ENCODE measurements at places on chromosomes 3 and 15. TPM values are rescaled to one million over a fixed set of nuclear protein-coding genes. Genes with fewer than 3 reads are reported as not detected.

The FGF12 gene
- total RNA-seq: 0.25 TPM

The PRSS50 gene
- not detected for total RNA-seq

The TMEM42 gene
- total RNA-seq: 7.3 TPM

The DLL4 gene
- 18.5 TPM for total RNA-seq

The TP63 gene
- total RNA-seq: not detected

The MAGEL2 gene
- total RNA-seq: 0.10 TPM

GRCh38 chr3:62824965-62825592 is 50.1 kb downstream of the CADPS start:
- no peak for DNase-seq

- no peak for DNase-seq
Observed at GRCh38 chr3:84963137-84963536, 4.3 kb downstream of the CADM2 start.

GRCh38 chr15:25690673-25691543 is 172.2 kb downstream of the ATP10A start:
- no peak for DNase-seq

DNA sequence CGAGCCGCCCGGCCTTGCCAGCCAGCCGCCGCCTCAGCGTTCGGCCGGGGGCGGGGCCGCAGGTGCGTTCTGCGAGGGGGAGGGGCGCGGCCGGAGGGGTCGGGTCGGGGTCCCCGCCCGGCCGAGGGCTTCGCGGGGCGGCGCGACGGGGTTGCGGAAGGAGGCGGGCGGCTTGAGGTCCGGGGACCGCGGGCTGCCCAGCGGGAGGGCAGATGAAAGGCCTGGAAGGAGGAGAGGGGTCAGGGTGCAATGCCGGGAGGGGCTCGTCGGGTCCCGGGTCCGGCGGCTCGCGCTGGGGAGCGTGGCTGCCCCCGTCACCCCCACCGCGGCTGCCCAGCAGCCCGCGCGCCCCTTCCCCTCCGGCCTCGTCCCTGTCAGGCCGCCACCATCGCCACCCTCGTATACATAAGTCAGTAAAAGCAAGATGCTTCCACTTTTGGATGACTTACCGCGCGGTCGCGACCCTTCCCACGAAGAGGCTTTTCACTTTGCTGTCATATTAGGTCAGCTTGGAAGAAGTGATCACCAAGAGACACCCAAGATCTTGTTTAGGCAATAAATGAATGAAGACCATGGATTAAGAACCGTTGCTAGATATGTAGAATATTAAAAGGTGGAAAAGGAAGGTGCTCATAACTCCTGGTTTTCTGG is 620 bp upstream of the ANP32A start:
- no peak for DNase-seq

GRCh38 chr3:153973722-153974265 is 147.4 kb upstream of the ARHGEF26 start:
- no peak for DNase-seq

- DNase-seq: peak; percentile 49
Observed at GRCh38 chr3:119588112-119588511, 8.8 kb downstream of the ADPRH start.

Data from colonic mucosa (tissue), 4 donors.